Fibroblast of gingiva (primary cell): ENCODE measurements at places on chromosomes 4 and X.
A peak's percentile ranks its signal among the peaks of the same experiment; 100 is the strongest.

DNA sequence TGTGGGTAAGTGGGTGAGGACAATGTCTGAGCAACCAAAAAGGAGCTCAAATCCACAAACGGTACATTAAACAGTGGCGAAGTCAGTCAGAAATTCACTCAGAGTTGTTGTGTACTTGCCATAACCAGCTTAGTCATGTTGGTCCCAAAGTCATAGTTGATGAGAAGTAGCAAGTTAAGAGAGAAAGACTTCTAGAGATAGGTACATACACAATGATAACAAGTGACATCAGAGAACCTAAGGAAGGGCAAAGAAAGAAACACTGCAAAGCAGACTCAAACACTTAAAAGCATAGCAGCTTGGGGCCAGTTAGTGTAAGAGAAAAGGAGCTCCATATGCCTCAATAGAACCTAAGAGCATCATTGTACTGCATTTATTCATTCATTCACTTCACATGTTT is 30.2 kb downstream of the DYNLT3 start:
- DNase-seq: no peak

DNA sequence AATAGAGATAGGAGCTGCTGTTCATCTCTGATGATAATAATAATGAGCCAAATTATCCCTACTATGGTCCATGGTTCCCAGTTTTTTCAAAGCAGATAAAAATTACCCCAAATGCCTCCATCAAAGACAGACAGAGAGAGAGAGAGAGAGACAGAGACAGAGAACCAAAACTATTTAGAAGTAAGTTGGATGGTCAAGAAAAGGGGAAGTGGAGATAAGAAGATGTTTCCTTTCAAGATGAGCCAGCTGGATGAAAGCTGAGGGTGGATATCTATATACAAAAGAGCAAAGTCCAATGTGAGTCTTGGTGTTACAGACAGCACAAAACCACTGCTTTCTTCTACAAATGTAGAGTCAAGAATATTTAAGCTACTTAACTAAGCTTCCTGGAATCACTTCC is 173.9 kb downstream of the GRIA3 start:
- no peak for DNase-seq

- peak; percentile 63 for DNase-seq
These were observed 7.8 kb upstream of the BOD1L1 start for GRCh38 chr4:13635286-13635799.

DNA sequence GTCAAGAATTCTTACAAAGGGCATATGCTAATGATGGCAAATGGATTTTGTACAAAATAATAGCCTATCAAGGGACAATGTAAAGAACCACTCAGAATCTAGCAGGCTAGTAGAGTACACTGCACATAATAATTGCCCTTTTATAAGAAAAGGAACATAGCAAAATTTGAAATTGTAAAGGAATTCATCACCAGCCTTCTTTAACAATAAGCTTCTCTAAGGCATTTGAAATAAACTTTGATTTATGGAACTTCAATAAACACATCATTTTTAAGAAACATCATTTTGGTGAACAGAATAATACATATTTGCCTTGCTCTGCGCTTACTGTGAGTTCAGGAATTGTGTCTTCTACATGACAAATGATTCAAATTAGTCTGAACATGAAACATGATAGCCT is 9.7 kb upstream of the ATP10D start:
- DNase-seq: no peak

DNA sequence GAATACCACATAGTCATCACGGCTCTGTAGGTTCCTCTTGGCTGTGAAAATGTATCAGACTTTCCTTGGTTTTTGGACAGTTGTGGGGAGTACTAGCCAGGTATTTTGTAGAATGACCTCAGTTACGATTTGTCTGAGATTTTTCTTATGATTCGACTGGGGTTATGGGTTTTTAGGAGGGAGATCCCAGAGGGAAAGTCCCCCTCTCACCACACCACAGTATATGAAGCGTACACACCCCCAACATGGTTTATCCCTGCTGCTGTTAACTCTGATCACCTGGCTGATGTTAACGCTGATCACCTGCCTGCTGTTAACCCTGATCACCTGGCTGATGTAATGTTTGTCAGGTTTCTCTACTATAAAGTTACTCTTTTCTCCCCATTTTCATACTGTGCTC is 72.6 kb downstream of the ANAPC4 start:
- DNase-seq: no peak

- no peak for DNase-seq
These were observed 6.9 kb downstream of the G3BP2 start for GRCh38 chr4:75666299-75666698.

DNA sequence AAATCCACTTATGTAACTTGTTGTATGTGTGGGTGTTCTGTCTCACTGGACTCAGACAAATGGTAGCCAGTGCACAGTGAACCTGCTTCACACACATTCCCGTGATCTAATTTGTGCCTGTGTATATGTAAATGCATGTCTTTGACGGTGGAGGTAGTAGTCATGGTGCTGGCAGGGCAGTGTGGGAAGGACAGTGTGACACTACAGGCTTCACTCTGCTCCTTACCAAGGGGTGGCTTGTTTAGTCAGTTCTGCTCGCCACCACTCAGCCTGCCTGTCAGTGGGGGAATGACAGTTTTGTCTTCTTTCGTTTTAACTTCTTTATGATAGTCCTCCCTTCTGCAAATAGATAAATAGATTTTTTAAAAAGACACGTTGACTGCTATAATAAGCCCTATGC is 17.7 kb upstream of the PAQR3 start:
- DNase-seq: no peak

GRCh38 chrX:141467442-141467841 is 117.1 kb downstream of the SPANXA1 start:
- no peak for DNase-seq

- no peak for DNase-seq
These were observed 53.4 kb downstream of the GPAT3 start for GRCh38 chr4:83589279-83589678.

GRCh38 chrX:46036508-46036907 is 508.7 kb downstream of the ZNF674 start:
- DNase-seq: no peak

GRCh38 chr4:136812100-136812880 is 720.0 kb downstream of the PCDH18 start:
- no peak for DNase-seq

GRCh38 chr4:978957-979701 is 5.8 kb upstream of the DGKQ start:
- peak; percentile 35 for DNase-seq

DNA sequence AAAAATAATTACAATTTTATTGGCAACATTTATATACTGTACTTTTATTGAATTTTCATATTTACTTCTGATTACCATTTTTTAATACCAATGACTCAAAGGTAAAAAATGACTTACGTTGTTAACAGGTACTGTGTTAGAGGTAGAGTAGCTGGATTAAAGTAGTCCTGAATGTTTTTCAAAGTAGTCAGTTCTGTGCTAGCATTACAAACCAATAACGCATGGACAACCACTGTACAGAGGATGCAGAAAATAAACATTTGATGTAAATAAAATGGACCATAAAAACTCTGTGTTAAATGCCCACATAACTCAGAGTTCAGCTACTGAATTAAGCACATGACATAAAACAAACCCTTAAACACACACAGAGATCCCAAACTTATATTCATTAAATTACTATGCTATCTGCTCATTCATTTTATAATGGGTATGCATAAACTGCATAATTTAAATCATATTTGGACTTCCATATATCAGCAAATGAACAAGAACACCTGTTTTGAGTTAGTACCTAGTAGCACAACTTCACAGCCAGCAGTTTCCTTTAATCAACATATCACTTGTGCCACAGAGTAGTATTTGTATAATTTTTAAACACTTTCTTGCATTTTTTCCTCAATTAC is 46.4 kb upstream of the NEUROG2 start:
- DNase-seq: no peak

DNA sequence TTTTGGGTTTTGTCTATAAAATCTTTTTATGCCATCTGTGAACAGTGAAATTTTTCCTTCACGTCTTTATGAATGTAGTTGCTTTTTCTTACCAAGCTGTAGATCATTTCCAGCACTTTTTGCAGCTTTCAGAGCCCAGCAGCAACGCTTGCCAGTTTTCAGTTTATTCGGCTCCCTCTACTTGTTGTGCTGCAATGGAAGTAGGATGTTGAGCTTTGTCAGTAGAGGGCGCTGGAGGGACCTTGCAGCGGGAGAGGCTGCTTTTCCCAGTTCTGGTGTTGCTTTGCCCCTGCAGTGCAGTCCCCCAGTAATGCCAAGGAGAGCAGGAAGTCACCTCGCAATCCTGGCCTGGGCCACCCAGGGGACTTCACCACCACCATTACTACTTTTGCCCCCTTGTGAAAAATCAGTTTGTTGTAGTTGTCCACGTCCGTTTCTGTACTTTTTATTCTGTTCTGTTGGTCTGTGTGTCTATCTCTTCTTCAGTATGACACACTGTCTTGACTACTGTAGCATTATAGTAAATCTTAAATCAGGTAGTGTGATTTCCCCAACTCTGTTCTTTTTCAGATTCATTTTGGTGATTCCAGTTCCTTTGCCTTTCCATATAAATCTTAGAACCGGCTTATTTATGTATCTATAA is 21.8 kb downstream of the CMC4 start:
- peak; percentile 53 for DNase-seq

DNA sequence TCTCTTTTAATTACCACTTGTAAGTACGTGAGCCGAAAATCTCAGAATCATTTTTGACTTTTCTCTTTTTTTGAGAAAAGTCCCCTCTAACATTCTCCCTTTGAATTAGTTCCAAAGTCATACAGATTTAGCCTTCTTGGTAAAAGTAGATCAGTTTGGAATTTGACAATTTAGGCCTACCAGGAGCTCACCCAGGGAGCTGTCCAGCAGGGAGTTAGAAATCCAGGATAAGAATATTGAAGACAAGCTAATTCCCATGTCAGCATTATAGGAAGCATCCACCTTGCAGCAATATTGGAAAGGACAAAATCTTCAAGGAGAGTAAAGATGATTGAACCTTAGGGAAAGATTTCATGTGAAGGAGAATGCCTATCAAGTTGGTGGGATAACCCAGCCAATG is 352.2 kb upstream of the CPEB2 start:
- peak; percentile 15 for DNase-seq

DNA sequence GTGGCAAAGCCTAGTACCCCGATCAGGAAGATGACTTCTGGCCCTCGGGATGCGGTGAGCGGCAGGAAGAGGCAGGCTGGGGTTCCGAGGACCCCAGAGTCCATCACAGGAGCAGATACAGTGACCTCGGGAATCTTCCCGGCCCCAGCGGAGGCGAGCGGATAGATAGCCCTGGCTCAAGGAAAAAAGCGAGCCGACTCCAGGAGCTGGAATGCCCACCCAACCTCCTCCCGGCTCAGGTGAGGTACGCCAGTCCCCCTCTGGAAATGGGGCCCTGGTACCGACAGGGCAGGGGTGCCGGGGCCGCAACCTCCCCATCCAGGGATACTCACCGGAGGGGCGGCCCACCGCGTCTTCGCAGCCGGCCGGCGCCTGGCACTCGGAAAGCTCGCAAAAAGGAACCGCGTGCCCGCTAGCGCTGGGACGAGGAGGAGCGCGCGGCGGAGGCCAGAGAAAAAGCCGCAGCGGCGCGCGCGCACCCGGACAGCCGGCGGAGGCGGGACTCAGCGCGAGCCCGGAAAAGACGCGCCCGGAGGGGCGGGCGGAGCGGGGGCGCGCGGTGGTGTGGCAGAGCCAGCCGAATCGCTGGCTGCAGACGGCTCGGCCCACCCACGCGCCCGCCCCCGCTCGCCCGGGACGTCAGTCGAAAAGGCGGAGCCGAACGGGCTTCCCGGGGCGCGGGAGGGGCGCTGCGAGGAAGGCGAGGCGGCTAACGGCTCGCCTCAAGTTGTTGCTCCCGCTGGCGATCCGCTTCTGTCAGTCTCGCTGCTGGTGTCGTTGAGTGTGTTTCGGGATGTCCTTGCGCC is at the start of gene ACSL4:
ACSL4 (minus strand) TSS at position 451 of the 806 bp plus-strand sequence. CDS start 49,894 bp downstream, outside the sequence.
- peak; percentile 87 for DNase-seq

DNA sequence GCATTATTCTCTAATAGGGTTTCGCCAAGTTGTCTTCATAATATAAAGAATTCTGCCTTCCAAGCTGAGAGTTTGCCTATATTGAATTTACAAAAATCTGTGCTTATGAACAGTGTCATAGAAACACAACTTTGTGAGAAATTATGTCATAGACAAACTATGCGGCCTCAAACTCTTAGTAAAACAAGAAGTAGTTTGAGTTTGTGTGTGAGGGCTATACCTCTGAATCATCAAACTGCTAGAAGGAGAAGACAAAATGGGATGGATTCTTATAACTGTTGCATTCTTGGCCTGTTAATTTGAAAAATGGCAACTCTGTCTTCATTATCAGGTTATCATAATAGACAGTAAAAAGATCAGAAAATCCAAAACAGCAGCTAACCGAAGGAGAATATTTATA is 46.1 kb upstream of the NAP1L5 start:
- peak; percentile 38 for DNase-seq

- DNase-seq: peak; percentile 42
These were observed 192.0 kb downstream of the SMIM20 start for GRCh38 chr4:26105815-26106699.
